ENCODE measurements at places on chromosomes 3 and 15.

DNA sequence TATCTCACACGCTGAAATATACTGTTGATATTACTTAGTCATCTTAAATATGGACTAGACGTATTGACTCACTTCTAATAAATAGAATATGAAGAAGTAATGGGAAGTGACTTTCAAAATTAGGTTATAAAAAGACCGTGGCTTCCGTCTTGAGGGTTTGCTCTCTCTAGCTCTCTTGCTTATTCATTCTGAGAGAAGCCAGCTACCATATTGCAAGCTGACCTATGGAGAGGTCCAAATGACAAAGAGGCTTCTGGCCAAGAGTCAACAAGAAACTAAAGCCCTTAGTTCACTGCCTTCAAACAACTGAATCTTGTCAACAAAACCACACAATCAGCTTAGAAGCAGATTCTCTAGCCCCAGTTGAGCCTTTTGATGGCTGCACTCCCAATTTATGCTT, 46.1 kb downstream of the SLC9C1 start:
- DNase-seq, result no peak

DNA sequence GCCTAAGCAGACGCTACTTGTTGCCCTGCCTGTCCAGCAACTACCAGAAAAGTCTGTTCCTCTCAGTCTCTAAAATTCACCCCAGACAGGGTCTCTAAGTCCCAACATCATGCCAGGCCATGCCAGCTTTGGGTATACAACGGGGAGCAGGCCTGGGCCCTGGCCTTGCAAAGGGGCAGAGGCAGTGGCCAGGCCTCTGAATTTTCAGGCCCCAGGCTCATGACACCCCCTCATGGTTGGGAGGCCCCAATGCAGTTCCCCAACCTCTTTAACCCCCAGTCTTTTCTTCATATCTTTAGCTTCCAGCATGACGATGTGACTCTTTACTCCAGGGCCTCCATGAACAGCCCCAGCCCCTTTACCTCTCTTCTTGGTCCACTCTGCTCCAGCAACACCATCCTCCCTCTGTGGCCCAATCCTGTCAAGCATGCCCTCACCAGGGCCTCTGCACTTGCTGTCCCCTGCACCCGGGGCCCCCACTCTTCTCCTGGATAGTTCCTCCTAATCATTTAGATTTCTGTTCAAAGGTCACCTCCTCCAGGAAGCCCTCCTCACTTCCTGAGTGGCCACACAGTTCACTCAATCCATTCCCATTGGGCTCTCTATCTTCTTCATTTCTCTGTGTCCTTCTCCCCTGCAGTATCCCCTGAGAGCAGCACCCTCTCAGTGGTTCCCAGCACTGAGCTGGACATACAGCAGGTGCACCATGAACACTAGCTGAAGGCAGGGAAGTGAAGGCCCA, 4.8 kb downstream of the IQSEC1 start:
- no peak for DNase-seq

DNA sequence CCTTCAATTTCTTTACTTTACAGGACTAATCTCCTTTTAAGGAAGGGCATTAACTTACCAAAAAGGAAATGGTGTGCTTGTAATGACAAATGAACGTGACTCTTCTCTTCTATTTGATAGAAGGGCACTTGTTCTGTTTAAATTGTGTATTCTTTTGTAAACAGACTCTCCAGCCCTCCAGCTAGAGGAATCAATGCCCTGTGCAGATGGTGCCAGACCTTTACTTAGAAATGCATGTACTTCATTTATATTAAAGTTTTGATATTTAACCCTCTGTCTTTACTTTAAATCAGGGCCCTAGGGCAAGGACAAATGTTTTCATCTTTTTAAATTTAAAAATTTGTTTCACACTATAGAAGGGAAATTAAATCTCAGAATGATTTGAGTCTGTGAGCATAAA, 355.1 kb downstream of the GBE1 start:
- no peak for DNase-seq

DNA sequence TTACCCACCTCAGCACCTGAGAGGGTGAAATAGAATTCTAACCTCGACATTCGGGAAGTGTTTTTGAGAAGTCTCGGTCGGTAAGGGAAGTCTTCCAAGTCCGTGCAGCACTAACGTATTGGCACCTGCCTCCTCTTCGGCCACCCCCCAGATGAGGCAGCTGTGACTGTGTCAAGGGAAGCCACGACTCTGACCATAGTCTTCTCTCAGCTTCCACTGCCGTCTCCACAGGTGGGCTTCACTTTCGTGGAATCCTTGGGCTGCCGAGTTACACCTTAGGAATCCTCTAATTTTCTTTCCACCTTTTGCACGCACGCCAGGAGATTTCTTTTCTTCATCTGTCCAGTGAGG, 775 bp downstream of the CCNDBP1 start:
- DNase-seq, result no peak

DNA sequence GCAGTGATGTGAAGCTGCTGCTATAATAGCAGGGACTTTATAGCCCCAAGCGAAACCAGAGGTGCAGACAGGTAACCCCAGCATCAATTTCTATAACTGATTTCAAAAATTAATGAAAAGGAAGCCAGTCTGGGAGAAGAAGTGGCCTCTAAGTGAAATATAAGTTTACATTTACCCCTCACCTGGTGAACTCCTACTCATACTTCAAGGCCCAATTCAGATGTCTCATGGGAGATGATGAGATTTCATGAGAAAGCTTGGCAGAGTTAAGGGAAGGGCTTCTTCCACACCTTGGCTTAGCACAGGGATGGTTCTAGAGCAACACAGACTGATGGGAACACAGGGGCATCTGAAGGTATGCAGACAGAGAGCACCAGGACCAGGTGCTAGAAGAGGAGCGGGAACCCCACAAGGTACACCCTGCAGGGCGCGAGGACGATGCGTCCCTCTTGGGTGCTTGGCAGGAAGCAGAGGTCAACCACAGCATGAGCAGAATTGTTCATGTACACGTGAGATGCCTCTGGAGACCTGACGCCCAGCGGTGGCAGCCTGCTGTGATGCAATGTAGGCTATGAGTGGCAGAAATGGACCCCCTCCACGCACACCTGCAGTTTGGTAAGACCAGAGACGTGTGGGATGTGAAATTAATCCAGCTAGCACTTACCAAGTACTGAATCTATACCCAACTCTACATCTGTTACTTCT, 102.9 kb downstream of the SRGAP3 start:
- DNase-seq, result no peak
